ENCODE measurements at places on chromosomes 1 and 21. TPM values are rescaled to one million over a fixed set of nuclear protein-coding genes. Genes with fewer than 3 reads are reported as not detected.

The CACNA1S gene
- not detected for total RNA-seq

The TYW3 gene
- total RNA-seq = 9.7 TPM

DNA sequence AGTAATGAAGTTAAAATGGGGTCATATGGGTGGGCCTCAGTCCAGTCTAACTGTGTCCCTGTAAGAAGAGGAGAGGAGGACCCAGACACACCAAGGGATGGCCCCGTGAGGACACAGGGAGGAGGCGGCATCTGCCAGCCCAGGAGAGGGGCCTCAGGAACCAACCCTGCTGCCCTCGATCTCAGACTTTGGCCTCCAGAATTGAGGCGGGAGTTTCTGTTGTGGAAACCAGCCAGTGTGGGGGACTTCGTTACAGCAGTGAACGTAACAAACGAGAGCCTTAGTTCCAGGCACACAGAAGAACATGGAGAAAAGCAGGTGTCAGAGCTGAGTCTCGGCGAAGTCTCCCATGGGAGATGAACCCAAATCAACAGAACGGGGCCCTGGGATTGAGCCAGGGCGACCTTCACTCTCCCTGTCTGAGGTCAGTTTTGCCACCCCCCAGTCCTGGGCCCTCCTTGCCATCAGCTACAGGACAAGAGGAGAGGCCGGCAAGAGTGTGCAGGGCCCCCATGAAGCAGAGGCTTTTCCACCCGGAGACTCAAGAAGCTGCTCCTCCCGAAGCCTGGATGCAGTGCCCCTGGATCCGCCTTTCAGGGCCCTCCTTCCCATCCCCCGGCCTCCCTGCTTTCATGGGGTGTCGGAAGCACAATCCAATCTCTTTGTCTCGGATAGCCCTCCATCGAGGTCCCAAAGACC, 36.6 kb downstream of the TFF3 start:
- no peak for DNase-seq

The RNF186 gene
- not detected for total RNA-seq

DNA sequence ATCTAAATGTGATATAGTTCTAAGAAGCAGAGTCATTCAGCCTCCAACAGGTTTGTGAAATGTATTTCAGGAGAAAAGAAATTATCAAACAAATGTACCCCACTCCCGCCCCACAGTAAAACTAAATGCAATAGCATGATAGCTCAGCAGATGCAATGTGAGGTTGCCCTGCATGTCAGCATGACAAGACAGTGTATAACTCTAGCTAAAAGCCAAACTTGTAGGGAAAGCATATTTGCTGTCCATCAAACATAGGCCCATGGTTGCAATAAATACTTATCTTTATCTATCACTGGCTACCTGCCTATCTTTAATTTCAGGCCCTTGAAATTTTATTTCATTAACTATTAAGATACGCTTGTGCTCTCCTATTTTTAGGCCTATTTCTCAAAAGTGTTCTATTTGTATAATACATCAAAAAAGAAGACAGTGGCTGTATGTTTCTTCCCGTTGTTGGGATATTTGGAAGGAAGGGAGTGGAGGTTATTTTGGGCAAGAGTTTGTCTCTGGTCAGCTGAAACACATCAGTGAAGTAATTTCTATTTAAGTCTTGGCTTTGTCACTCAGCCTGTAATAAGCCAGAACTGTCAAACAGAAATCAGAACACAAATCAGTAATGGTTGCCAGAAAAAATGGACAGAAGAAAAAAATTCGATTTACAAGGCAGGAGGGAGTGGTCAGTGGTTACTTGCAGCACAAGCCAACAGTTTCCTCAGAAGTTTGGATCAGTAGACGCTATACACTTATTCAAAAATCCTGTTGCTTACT, 307.4 kb upstream of the ADGRL2 start:
- no peak for DNase-seq

DNA sequence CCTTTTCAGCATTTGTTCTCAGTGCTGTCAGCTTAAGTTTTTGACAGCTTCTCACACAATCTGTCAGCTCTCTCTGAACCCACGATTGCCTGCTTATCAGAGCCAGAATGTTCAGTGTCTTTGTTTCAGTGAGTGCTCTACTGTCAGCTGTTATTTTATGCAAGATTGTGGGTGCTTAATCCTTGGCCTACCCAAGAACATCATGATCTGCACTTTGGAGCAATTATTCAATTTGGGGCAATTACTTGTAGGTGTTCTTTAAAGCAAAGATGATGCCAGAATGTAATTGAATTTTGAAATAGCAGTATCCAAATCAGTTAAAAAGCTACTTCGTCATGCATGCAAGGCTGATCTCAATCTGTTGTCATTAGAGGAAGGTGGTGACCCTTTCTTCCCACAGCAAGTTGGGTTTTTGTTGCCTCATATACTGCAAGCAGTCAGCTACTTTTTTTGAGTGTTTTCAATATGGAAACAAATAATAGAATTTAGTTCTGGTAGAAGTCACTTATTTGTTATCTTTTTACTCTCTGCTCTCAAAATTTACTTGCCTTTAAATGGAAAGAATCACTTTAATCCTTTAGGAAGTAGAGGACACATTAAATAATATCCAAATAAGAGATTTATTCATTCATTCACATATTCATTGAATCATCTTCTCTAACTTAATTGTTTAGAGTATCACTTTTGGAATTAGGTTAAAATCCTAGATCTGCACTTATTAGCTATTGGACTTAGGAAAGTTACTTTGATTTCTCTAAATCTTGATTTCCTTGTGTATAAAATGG, 253.5 kb upstream of the CACYBP start:
- DNase-seq = no peak

DNA sequence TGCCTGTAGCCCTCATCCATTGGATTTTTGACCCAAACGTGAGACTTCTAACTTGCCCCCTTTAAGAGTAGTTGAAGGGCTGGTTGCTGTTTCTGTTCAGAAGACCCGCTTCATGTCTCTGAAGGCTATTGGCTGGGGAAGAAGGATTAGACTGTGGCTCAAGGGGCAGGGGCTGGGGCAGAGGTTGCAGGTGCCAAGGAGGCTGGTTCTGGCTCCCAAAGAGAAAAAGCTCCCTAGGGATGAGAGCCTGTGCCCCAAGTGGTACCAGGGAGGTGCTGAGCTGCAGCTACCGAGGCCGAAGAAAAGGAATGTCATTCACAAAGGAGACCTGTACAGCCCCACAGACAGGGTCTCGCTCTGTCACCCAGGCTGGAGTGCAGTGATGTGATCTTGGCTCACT, 5.8 kb downstream of the WNT3A start:
- no peak for DNase-seq

The NCAM2 gene
- total RNA-seq = 0.26 TPM

GRCh38 chr21:46092811-46093667, 4.9 kb upstream of the COL6A2 start:
- no peak for DNase-seq

The SLC1A7 gene
- total RNA-seq = not detected

DNA sequence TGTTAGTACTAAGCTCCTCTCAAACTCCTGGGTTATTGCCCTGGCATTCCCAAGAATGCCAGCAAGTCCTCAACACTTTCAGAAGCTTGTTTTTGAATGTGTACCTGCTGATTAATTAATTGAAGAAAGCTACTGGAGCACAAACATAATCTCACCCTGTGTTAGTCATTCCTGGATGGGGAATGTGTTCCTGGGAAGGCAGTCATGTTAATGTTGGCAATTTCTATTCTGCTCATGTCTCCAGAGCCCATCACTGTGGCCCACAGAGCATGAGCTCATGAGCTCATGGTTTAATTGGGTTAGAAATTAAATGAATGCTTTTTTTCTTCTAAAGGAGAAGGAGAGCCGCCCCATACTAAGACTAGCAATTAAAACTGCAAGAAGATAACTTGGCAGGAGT, 31.9 kb upstream of the KCNA3 start:
- DNase-seq = no peak

DNA sequence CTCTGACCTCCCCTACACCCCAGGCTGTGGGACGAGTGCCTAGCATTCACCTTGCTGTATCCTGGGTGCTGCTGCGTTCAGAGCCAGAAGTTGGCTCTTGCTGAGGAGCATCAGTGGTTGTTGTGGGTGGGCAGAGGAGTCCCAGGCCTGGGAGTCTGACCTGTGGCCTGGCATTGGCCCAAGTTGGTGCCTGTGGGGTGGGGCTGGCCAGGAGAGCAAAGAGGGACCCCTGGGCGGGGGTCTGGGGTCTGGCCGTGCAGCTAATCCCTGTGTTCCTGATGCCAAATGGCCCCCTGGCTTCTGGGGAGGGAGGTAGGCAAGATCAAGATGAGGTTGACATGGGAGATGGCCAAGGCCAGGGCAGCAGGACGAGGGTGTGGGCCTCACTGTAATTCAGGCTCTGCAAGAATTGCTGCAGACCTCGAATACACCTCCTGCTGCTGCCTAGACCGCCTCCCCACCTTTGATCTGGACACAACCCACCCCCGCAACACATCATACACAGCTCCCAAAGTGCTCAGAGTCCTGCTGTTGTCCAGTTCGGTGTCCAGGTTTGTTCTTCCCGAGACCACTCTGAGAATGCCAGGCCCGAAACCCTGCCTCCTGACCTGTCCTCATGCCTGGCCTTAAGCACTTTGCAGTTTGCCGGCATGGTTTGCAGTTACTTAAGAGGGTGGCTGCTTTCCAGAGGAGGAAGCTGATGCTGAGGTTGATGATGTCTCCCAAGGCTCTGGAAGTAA, 28.7 kb downstream of the CDK18 start:
- no peak for DNase-seq

The BLACAT1 gene
- total RNA-seq = 0.79 TPM

The RNF207 gene
- 6.4 TPM for total RNA-seq

DNA sequence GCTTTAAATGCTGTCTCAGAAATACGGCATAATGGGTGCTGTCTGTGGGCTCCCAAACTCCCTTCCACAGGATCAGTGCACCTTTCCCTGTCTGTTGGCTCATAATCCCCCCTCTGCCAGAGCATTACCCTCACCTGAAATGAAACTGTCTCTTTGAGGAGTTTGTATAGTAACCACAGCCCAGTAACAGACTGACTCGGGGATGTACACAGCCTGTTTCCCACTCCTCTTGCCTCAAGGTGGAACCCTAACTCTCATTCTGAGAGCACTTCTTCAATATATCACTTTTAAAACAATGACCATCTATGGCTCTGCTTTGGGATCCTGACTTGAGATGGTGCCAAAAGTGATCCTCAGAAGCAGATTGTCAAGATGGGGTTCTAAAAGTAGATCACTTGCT, 332.5 kb downstream of the AMY1C start:
- DNase-seq = no peak

DNA sequence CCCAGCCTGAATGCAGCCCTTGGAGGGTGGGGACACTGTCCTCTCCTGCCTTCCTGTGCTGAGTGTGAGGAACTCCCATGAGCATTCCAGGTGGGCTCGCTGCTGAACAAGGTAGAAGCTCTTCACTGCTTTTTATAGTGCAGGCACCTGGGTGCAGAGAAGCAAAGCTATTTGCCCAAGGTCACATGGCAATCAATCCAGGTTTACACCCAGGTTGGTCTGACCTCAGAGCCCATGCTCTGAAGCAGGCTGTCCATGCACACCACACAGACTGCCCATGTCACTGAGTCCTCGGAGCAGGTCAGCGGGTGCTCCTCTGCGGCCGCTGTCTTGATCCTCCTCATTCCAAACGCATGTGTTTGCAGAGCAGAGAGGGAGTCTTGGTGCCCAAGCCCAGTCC, 323.4 kb upstream of the VAMP3 start:
- no peak for DNase-seq

The C8A gene
- total RNA-seq = not detected

- DNase-seq = no peak
Measured at GRCh38 chr1:19662313-19662712, 2.4 kb upstream of the HTR6 start.

DNA sequence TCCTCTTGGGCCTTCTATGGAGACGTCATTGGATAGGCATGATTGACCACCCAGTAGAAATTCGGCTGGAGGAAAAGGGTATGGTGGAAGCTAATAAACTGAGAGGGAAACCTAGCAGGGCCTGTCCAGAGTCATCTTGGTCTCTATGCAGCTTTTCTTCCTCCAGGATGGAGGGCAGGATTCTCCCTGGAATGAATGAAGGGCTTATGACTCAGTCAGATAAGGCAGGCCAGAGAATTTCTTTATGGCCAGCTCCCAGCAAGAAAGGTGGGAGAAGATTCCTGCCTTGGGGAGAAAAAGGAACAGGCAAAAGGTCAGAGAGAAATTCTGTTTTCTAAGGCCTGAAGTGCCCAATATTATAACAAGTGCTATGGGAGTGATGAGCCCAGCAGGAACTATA, 17.1 kb downstream of the FBLIM1 start:
- no peak for DNase-seq

The CASQ2 gene
- total RNA-seq = not detected

The KDF1 gene
- 14.7 TPM for total RNA-seq

The CLEC20A gene
- not detected for total RNA-seq

The KLF17 gene
- not detected for total RNA-seq

DNA sequence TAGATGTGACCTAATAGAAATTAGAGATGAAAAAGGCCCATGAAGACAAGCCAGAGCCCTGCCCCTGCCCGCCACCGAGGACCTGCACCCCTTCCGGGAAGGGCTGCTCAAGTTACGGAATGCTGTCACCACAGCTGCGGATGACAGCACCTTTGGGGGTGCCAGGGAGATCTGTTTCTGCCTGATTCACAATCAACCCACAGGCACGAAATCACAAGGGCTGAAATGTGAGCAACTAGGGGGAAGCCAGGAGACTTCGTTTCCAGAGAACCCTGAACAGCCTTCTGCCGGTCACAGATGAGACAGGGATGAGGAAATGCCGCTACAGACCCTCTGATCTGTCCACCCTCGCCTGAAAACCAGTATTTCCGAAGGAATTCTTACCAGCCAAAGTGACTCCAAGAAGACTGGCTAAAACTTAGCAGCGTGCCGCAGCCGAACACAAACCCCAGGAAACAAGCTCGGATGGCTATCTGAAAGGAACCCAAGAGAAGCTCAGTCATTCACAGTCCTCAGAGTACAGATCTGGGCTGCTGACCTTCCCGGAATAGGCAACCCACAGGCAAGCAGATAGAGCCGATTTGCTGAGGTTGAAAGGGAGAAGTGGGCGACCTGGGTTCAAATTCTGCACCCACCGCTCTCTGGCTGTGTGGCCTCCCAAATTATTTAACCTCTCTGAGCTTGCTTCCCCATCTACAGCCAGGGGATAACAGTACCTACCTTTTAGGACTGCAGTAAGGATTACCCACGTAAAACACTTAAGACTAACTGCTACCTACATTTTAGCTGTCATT, 1.1 kb downstream of the ICMT start:
- DNase-seq = peak; percentile 38

GRCh38 chr1:72635719-72636118, 353.4 kb upstream of the NEGR1 start:
- DNase-seq = no peak

DNA sequence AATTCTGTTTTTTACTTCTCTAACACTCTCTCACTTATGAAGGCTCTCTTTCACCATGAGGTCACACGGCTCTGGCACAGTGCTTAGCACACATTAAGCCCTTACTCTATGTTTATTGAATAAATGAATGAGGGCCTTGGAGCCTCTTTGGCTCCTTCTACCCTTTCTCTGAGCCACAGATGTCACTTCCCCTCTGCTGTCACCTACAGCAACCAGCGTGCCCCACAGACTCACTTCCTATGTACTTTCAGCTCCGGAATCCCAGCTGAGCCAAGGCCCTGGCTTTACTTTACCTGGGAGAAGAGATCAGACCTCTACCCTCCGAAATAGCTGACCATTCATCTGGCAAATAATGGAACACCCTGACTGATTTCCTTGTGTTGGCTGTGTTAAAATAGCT, 53.7 kb upstream of the HMCN1 start:
- DNase-seq = no peak
